ENCODE measurements at places on chromosomes 13 and 19.

- no peak for DNase-seq
Measured at GRCh38 chr13:52850396-52851136, 2.1 kb upstream of the PCDH8 start.

GRCh38 chr19:29372461-29372860 is 153.3 kb upstream of the VSTM2B start:
- no peak for DNase-seq

DNA sequence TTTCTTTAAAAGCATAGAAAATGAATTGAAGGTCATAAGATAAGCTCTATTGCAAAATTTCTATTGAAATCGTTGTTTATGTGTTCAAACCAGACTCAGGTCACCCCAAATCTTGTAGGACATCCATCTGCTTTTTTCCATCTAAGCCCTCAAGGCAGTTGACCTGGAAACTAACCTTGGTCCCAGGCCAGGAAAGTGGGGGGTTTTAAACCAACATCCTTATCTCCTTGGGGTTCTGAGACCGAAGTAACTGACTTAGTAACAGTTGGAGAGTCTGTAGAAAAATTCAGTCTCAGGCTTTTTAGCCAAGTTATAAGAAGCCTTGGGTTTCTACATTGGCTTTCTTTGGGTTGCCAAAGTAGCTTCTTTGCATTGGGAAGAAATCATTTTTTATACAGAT is 23.4 kb downstream of the ZNF507 start:
- no peak for DNase-seq

DNA sequence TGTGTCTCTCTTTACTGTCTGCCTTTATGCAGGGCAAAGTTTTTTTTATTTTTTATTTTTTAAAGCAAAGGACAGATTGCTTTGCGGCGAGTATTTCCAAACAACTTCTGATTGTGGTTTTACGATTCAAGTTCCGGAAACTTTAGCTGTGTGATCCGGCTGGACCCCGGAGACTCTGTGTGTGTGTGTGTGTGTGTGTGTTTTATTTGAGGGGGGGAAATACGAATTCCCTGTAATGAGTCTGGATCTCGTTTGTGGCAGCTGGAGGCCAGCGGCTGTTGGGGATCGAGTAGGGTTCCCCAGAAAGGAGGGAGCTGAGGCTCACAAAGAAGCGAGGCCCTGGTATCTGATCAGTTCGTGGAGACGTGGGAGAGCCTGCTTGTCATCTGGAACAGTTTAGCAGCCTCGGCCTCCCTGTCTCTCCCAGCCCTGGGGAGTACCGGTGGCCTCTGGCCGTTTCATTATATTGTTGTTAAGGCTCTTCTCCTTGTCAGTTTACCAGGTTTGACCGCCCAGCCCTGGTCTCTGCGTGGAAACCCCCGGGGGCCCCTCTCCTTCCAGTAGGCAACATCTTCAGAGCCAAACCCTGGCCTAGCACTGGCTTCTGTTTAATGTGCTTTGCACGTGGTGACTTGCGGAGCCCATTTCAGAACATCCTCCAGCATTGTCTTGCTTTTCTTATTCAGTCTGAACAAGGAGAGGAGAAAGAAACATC is 1.3 kb downstream of the FARP1 start:
- DNase-seq: no peak

- no peak for DNase-seq
Measured at GRCh38 chr13:85659493-85659892, 139.7 kb downstream of the SLITRK6 start.

- no peak for DNase-seq
Measured at GRCh38 chr19:38710928-38711725, 33.1 kb downstream of the CAPN12 start.

DNA sequence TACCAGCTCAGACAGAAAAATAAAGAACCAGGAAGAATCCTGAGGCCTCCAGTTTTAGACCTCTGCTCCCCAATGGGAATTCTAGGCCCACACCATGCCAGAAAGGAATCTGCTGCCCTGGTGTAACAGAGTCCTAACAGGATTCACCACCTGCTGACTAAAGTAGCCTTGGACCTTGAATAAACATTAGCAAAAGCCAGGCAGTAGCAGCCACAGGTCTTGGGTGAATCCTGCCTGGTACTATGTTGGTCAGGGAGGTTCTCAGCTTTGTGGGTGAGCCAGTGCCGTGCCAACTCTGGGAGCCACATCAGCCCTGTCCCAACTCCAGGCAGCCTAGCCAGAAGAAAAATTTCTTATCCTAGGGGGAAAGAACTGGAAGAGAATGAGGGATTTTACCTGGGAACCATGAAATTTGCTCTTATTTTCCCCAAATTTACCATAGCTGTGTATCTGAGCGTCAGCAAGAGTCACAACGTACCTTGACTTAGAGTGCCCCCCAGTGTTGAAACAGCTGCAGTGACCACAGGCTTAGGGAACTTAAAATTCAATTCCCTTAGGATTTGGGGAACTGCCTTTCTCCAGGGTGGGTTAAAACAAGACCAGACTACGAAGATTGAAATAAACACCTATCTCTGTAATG is 1895.6 kb upstream of the PRR20A start:
- no peak for DNase-seq

GRCh38 chr19:45824041-45824471 is 8.9 kb upstream of the RSPH6A start:
- DNase-seq: no peak

DNA sequence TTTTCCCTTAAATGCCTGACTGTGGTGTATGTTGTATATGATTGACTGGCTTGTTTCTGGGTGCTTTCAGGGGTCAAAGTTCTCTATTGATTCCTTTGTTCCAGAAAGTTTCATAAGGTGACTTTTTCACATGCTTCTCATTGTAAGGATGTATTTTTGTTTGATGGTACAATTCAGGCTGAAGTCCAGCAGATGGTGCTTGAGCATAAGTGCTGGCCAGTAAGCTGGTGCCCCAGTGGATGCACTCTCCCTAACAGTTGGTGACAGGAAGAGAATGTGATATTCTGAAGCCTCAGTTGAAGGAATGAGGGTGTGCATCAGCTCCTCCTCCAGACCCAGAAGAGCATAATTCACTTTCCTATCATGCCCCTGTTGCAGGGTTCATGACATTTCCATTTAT is 1941.6 kb upstream of the PRR20A start:
- no peak for DNase-seq

GRCh38 chr13:36706755-36707154 is 32.9 kb downstream of the SERTM1 start:
- DNase-seq: no peak

DNA sequence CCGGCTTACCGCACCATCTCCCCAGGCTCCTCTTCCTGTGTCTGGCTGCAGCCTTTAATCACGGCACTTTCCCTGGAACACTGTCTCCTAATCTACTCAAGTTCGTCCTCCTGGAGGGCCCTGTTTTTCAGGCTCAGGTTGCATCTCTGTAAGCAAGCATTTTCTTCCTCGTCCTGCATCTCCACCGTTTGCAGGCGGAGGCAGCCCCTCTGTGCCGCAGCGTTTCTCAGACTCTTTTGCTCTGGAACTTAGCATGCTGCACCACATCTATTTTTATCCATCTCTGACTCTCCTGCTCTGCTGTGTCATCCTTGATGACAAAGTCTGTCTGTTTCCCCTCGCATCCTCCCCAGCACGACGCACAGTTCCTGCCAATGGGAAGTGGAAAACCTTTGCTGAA is 117.5 kb downstream of the ATP8A2 start:
- no peak for DNase-seq

DNA sequence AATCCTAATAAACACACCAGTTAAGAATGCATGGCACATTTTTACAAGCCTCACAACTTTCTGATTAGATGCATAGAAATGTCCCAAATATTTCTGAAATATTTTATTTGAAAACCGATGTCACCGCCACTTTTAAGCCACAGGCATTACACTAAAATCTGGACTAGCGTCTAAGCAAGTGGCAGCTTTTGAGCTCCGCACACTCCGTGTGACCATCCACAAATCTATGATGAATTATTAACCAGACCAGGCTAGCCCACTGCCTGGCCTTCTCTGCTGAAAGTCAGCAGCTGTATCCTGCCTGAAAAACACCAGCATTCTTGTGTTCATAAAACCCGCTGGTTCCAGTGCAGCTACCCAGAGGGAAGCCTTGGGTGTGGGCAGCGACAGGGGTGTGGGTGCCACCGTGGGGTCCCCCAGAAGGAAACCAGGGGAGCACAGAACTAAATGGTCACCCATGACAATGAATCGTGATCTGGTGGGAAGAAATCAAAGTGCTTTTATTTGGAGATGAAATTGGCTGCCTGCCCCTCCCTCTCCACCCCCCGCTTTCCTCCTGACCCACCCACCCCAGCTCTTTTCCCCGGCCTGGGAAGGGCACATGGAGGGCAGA is 13.8 kb downstream of the RASA3 start:
- no peak for DNase-seq

- DNase-seq: no peak
Measured at GRCh38 chr19:48975947-48976847, 11.1 kb downstream of the FTL start.

DNA sequence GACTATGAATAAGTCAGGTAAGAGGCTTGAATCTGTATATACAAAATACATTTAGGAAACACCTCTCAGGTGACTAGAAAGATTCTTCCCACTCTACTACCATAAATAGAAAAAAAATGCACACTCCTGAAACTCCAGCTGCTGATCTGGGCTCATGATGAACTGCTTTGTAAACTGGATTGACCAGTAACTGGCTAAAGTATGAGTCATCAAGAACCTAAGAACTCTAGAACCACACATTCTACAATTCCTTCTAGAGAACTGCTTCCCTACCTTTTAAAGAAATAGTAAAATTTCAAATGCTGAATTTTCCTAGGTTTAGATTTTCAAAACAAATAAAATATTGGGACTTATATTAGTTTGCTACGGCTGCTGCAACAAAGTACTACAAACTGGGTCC is 55.2 kb downstream of the ELF1 start:
- DNase-seq: no peak

DNA sequence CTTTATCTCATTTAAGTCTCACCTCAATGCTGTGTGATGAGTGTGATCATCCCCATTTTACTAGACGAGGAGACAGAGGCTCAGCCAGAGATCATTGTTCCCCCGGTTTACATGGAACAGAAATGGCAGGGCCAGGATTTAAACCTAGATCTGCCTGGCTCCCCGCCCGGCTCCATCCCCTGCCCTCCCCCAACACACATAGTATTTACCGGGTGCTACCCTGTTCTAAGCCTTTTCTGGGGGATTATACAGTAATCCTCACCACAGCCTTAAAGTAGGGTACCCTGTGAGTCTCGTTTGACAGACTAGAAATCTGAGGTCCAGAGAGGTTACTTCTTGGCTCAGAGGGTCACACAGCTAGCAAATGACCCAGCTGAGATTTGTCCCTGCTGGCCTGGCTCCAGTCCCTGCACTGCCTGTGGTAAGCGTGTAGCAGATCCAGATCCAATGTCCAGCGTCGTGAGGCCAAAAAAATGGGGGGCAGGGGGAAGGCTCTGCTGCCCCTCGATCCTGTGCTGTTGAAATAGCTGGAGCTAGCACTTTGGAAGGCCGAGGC is 3.8 kb upstream of the KLC3 start:
- DNase-seq: no peak

DNA sequence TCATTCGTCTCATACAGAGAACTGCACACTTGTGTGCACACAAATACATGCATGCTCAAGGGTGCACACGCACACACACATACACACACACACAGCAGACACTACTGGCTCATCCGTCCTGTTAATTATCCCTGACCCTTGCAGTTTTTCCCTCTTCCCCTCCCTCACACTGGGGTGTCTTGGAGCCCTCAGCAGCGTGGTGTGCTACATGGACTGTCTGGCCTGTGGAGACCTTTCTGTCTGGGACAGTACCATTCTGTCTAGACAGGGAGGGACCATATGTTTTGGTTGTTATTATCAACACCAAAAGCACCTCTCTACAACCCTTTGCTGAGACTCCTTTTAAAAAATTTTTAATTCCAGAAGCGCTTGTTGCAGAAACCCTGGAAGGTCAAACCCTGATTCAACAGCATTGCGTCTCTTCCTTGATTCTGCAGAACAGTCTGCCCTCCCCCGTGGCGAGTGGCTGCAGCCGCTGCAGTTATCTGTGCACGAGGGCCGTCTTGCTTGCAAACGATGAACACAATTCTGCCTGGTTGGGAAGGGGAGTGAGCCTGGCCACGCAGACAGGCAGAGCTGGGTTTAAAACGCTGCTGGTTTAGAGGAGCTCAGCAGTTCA is 374.0 kb downstream of the IRS2 start:
- DNase-seq: no peak

- no peak for DNase-seq
Measured at GRCh38 chr13:92488249-92488852, 738.3 kb upstream of the GPC6 start.

Data from activated CD4-positive, CD25-positive, alpha-beta regulatory T cell treated with anti-CD3 and anti-CD28 coated beads, Interleukin-2, amount 50 U/mL, for 16 hours (primary cell).